Thyroid gland (tissue), 4 donors: ENCODE measurements at places on chromosomes 5 and 9. TPM values are rescaled to one million over a fixed set of nuclear protein-coding genes. Genes with fewer than 3 reads are reported as not detected.

Gene MTRR
- 53.7 TPM for total RNA-seq

Gene ANKRD31
- total RNA-seq: 0.42 TPM

Gene DPH7
- 20.8 TPM for total RNA-seq

Gene TAF11L5
- not detected for total RNA-seq

Gene F2RL2
- total RNA-seq: 0.73 TPM

GRCh38 chr9:99743455-99743854 is 78.2 kb upstream of the NR4A3 start:
- DNase-seq: no peak

DNA sequence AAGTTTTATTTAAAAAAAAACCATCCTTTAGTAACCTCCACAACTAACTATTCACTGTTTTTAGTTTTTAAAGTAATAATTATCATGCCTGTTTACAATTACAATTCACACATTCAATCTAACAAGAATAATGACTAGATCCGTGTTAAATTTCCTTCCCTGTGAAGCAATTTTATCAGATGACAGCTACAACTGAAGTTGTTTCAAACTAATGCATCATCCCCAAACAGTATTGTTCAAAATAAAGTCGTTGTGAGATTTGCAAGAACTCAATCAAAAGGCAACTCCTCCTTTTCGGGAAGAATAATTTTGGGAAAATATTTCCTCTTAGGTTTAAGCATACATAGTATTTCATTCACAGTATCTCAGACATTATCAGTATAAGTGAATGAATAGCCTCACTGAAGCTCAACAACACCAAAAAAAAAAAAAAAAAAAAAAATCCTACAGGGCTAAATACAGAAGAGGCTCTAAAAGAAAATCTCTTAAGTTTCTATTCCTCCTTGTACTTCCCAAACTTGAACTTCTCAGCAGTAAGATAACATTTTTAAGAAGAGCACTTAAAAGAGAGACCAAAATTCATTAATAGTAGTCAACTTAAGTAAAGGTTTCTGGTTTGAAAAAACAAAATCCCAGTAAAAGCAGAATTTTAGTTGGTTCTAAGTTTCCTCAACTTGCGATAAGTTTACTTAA is 9.4 kb downstream of the C9orf72 start:
- DNase-seq: no peak

- DNase-seq: peak; percentile 88
These were observed 348.4 kb upstream of the FTMT start for GRCh38 chr5:121503111-121503840.

GRCh38 chr9:70435948-70436347 is 21.5 kb upstream of the KLF9 start:
- no peak for DNase-seq

- DNase-seq: no peak
These were observed 93.2 kb upstream of the RUSC2 start for GRCh38 chr9:35396560-35397215.

DNA sequence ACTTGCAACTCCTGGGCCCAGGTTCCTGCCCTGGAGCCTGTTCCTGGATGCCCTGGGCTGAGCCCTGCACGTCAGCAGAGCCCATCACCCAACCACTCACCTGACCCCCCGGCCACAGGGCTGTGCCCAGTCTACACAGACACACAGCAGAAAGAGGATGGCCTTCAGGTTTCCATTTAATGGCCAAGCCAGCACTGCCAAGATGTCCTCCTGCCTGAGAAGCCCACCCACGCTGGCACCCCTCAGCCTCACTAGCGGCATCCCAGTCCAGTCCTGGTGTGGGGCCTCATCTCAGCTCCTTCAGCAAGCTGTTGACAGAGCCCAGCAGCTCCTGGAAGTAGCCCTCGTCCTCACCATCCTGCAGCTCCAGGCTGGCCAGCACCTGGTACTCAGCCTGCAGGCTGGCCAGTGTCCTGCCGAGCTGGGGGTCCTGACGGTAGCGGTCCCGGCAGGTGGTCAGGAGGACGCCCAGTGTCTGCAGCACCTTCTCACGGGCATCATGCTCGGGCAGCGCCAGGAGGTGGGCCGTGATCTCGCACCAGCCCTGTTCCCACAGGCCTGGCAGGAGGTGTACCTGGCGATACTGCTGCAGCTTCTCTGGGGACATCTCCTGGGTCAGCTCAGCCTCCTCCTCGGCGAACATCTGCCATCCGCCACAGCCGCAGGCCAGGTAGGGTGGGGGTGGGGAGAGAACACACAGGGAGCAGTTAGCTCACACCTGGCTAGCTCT is 71.9 kb upstream of the LRRTM2 start:
- DNase-seq: no peak

DNA sequence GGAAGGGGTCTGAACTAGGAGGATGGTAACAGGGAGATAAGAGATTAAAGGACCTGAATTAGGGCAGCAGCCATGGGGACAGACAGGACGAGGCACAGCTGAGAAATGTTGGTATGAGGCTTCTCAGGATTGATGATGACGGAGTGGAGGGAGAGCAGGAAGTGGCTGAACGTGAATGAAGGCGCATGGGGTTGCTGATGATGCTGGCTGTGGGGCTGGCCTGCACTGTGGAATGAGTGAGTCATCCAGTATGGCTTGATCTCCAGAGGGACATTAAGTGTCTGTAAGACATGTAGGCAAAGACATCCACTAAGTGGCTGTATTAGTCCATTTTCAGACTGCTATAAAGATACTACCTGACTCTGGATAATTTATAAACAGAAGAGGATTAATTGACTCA is 256.4 kb downstream of the ICE1 start:
- DNase-seq: peak; percentile 15

- no peak for DNase-seq
These were observed 93.7 kb downstream of the NDFIP1 start for GRCh38 chr5:142202282-142202681.
